ENCODE measurements at places on chromosomes 7 and 10.

- DNase-seq, result no peak
Observed at GRCh38 chr10:12484002-12484918, 134.9 kb downstream of the CAMK1D start.

GRCh38 chr7:140945940-140946339, 21.2 kb upstream of the BRAF start:
- no peak for DNase-seq

- no peak for DNase-seq
Observed at GRCh38 chr7:128358233-128358632, 3.3 kb downstream of the PRRT4 start.

DNA sequence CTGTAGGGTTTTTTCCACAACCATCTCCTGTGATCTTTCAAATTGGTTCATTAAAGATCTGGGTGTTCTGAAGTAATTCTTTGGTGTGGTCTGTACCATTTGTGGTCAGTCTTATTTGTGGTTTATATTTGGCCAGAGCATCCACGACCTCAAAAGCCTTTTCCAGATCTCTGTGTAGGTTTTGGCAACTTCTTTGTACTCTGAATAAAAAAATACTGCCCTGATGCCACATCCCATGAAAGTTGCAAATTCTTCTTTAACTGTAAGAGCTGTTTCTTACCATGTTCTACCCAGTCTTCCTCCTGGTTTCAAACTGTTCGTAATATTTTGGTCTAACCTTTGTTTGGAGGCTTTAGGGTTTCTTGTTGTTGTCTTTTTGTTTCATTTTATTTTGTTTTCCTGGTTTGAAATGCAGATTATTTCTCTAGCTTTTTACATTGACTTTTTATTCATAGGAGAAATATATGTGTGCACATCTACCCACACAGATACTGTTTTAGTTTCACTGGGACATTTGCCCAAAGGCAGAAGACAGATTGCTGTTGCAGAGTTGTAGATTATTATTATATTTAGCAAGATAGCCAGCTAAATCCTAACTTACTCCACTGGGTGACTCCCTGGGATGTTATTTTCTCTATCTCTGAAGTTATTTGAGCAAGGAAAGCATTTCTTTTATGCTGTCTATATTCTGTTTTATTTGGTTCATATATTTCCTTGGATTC, 123.2 kb upstream of the SAMD8 start:
- no peak for DNase-seq

- no peak for DNase-seq
Observed at GRCh38 chr10:35928748-35929147, 286.7 kb upstream of the FZD8 start.

DNA sequence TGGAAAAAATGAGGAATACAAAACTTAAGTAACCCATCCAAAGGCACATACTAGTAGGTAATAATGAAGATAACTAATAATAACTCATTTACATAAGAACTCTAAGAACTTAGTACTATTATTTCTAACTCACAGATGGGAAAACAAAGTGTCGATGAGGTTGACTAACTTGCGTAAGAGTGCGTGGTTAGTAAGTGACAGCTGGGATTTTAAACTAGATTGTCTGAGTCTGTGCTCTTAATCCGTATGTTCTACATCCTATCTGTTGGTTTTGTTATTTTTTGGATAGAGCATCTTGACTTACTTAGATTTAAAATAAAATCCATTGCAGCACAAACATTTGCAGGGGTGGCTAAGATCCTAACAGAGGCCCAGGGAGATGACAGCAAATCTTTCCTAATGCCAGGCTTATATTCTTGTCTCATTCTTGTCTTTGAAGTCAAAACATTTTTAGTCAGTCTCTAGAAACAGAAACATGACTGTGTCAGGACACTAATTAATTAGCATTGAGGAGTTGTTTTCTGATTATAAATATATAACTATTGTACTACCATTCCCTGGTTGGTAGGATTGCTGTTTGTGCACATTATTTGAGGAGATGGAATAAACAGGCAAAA, 11.7 kb downstream of the RPA3 start:
- DNase-seq, result no peak

Data from hypothalamus (tissue), 51 donors.